ENCODE measurements at places on chromosomes 16 and 17.

GRCh38 chr16:78022347-78023060 lies at the start of gene CLEC3A:
Gene CLEC3A (plus strand): TSS chr16:78022548. CDS start chr16:78022627, 79 bp downstream.
- DNase-seq: no peak

DNA sequence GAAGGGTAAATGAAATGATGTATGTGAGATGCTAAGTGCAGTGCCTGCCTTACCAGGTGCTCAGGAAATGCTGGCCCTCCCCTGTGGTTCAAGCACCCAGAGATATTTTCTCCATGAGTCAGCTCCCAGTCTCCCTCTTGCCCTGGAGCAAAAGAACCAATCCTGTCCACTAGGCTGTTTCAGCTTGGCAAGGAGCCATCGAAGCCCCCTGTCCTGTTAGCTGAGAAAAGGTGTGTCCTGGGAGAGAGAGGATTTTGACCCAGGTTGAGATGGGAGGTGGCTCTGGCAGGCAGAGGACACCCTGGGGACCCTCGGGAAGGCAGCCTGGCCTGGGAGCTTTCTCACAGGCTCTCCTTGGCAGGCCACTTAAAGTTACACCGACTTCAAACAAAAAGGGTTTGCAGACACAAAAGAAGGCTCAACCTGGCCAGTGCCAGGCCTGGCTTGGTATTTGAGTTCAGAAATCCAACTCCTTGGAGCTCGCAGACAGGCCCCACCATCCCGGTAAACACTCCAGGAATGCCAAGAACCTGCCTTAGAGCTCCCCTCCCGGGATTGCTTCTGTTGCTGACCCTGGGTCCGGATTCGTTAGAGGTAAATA lies 29.6 kb downstream of the NTN1 start:
- no peak for DNase-seq

DNA sequence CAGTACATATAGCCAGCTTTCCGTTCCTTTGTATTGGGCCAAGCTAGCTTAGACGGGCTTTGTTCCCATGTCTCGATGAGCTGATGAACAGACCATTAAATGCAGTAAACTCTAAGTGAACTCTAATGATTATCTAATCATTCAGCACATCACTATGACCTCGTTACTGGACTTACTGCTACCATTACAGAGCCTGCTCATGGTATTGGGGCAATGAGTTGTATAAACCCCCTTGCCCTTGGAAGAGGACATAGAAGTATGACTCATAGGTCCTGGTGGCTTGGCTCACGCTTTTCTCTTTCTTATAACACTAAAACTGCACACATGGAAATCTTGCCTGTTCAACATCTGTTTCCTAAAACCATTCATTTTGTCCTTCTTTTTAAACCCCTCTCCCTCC lies 93.6 kb upstream of the DYNLRB2 start:
- DNase-seq: no peak

- peak; percentile 84 for DNase-seq
Observed at GRCh38 chr17:43006639-43007551, at the start of gene IFI35. Gene IFI35 (plus strand): TSS chr17:43006784. CDS start chr17:43006948, 164 bp downstream.

GRCh38 chr16:78543023-78543422 lies 443.6 kb downstream of the WWOX start:
- no peak for DNase-seq

- no peak for DNase-seq
Observed at GRCh38 chr16:12092544-12092921, 116.0 kb downstream of the SNX29 start.

DNA sequence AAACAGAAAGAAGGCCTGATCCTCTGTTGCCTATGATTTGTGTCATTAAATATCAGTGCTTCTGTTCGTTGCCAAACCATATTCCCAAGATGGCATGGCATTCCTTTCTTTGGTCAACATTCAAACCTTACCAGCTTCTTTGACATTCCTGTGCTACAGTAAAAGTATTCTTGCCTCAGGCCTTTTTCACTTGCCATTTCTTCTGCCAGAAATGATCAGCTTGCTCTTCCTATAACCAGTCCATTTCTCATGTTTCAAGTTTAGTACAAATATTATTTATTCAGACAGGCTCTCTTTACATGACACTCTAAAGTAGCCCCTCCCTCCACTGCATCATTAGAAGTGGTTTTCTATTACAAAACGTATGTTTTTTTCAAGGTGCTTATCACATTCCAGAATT lies 278.3 kb downstream of the KCNJ2 start:
- DNase-seq: no peak

DNA sequence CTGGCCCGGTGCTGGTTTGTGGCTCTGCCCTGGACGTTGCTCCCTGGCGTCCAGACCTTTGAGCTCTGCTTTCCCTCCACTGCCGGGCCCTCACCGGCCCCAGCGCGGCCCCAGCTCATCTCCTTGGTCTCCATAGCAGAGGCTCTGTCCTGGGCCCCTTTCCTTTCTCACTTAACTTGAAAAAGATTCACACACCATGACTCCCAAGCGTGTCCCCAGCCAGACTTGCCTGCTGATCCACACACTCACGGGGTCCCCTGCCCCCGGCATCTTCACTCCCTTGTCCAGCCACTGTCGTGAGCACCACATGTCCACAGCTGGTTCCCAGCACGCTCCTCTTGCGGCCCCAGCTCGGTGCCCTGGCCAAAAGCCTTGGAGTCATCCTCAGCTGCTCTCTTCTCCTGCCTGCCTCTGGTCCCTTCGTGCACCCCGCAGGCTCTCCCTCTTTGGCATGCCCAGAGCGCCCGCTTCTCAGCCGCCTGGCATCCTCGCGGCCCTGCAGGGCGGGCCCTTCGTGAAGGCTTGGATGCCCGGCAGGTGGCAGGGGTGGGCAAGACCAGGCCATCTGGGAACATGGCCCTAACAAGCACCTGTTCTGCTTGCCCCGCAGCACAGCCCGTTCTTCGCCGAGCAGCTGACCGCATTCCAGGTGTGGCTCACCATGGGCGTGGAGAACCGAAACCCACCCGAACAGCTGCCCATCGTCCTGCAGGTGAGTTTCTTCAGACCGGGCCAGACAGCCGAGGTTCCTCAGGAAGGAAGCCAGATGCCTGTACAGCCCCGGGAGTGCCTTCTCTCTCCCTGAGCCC lies 145.6 kb upstream of the CHMP6 start:
- no peak for DNase-seq

DNA sequence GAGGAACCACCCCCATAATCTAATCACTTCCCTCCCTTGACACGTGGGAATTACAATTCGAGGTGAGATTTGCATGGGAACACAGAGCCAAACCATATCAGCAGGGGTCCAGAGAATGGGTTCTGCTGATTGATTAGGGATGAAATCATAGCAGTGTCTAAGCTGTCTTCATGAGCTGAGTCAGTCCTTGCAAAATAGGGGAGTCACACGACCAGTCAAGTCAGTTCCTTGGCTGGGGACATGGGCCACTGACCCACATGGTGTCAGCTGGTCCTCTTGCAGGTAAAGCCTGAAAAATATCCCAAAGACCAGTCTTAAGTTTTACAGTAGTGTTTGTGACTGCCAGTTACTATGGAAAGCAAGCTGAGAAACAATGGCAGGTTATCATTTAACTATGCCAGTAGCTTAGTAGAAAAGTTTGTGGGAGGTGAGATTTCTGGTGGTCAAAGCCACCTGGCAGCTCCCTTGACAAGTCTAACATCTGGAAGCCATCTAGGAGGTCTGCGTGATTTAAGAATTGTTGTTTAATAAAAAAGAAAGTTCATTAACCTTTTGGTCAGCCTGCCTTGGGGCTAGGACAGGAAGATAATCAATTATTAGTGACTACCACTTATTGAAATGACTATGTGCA lies 15.7 kb upstream of the ATF7IP2 start:
- DNase-seq: no peak

DNA sequence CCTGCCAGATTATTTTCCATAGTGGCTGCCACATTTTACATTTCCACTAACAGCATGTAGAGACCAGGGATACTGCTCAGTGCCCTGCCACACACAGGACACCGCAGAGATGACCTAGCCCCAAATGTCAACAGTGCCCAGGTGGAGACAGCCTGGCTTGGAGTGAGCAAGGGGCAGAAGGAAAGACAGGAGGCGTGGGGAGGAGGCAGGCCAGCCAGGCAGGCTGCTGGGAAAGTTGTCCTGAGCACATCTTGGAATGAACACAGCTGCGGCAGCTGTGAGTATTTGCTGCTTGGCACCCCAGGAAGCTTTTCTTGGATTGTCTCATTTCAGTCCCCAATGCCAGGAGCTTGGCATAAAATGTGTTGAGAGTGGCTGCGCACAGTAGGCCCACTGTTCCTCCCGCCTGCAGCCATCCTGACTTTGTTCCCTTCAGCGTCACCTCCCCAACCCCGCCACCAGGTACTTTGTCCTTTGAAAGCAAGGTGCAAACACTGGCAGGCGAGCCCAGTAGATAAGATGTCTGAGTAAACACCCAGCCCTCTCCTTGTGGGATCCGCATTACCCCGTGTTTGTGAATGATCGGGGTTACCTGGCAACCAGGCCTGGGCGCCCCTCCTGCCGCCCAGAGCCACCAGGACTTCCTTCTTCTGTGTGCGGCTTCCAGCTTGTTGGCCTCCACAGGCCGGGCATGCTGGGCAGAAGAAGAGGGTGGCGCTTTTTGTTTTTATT lies 114.0 kb downstream of the CMIP start:
- DNase-seq: no peak

DNA sequence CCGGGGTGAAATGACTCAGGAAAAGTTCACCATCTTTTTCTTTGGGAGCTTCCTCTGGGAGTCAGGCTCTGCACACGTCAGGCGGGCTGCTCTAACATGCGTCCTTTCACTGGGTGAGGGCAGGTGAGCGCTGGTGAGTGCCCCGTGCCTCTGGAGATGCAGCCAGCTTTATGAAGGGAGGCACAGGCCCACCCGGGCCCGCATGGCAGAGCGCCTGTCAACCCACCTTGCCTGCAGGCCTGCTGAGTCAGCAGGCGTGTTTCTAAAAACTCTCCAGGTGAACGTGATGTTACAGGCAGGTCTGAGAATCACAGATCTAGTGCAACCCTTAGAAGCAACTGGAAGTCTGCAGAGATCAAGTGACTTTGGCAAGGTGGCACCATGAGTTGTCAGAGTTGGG lies 18.4 kb downstream of the MAP1LC3B start:
- DNase-seq: no peak

GRCh38 chr17:40338058-40338457 lies 26.5 kb downstream of the GJD3 start:
- DNase-seq: no peak

GRCh38 chr16:66728117-66728787 lies 23.2 kb downstream of the DYNC1LI2 start:
- DNase-seq: no peak

GRCh38 chr16:10612649-10613179 lies 32.3 kb upstream of the EMP2 start:
- no peak for DNase-seq

DNA sequence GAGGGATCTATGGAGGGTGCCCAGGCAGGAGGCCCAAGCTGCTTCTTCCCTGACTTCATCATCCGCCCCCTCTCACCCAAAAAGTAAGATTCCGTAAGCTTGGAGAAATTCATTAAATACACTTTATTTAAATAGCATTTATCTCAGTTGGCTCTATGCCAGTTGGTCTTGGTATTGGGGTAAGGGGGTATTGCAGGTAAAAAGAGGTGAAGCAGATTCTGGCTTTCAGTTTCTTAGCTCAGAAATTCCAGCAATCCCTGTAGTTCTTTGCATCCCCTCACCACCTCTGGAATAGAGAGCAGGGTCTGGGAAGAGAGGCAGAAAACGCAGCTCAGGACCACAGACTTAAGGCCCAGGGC lies 750 bp upstream of the ALDOC start:
- DNase-seq: no peak

DNA sequence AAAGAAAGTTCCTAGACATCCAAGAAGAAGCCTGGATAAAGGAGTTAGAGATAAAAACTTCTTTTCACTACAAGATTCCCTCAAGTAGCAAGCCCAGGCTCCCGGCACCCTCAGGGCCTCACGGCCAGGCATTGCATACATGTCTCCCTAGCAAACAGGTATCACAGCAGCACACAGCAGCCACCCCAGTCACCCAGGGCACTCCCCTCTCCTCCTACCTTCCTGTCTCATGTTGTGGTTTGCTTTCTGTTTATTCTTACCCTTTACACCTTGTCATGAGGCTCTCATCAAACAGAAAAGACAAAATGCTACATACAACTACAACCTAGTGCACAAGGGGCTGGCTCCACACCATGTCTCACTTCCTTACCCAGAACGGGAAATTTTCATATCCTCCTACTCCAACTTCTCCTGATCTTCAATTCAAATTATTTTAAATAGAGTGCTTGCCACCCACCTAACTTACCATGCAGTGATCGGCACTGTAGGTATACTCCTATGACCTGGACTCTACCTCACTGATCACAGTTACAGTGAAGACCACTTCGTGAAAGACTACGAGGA lies 42.7 kb downstream of the XPO6 start:
- DNase-seq: peak; percentile 48

DNA sequence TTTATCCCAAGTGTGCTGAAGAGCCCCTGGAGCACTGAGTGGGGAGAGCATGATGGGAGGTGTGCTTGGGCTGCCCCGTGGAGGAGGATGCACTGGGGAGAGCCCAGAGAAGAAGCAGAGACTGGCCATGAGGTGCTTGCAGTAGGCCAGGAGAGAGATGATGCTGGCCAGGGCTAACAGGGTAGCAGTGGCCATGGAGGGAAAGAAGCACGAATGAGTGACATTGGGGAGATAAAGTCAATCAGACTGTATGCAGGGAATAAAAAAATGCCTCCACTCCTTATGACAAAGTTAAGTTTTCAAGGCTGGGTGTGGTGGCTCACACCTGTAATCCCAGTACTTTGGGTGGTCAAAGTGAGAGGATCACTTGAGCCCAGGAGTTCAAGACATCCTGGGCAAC lies 5.4 kb upstream of the TMEM220 start:
- no peak for DNase-seq

- no peak for DNase-seq
Observed at GRCh38 chr17:75763613-75764416, 1.2 kb downstream of the GALK1 start.

GRCh38 chr16:10040136-10041080 lies 141.8 kb downstream of the GRIN2A start:
- DNase-seq: no peak

- no peak for DNase-seq
Observed at GRCh38 chr16:79083508-79084299, 516.8 kb downstream of the MAF start.

DNA sequence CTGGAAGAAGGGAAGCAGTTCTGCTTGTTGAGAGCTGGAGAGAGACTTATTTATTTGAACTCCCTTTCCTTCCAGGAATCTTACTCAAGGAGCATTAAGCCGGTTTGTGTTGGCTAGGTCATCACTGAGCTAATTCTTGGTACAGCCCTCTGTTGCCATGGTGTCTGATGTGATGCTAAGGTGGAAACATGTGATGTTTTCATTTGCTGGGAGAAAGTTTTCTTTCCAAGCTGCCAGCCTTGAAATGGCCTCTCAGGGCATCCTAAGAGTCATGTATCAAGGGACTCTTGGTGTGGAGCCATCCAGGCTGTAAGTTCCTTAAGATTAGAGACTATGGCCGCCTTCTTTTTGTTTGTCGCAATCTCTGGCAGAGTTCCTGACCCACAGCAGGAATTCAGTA lies 4.2 kb downstream of the PSKH1 start:
- no peak for DNase-seq

- no peak for DNase-seq
Observed at GRCh38 chr17:39916918-39917317, 1.5 kb downstream of the GSDMB start.

GRCh38 chr17:71632328-71632727 lies 488.5 kb upstream of the SOX9 start:
- no peak for DNase-seq
